ENCODE measurements at places on chromosomes 5 and 9. TPM values are rescaled to one million over a fixed set of nuclear protein-coding genes. Genes with fewer than 3 reads are reported as not detected.

GRCh38 chr9:130039528-130040147, 3.4 kb downstream of the FNBP1 start:
- DNase-seq: no peak

SHISAL2B gene
- polyA plus RNA-seq: 0.27 TPM

CDC37L1 gene
- 18.5 TPM for polyA plus RNA-seq

HAVCR1 gene
- polyA plus RNA-seq: 4.6 TPM
